ENCODE measurements at places on chromosomes 4 and X.

- peak; percentile 12 for DNase-seq
Observed at GRCh38 chr4:90357117-90357710, 230.0 kb downstream of the CCSER1 start.

DNA sequence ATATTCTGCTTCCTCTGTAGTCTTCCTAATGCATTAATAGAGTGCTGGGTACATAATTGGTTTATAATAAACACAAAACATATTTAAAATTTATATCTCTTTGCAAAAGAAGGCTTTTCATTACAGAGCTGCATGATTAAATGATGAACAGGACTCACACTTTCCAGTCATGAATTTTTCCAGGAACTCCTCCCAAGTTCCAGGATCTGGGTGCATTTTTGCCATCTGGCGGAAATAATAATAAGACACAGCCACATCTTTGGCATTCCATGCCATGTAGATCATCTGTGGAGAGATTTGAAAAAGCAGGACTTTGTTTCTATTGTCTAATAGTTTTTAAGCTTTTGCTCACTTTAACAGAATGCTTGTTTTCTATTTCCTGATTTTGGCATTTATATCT is 40.2 kb upstream of the SULT1B1 start:
- DNase-seq = no peak

GRCh38 chr4:185207466-185207865 is 1.9 kb upstream of the SNX25 start:
- DNase-seq = no peak

DNA sequence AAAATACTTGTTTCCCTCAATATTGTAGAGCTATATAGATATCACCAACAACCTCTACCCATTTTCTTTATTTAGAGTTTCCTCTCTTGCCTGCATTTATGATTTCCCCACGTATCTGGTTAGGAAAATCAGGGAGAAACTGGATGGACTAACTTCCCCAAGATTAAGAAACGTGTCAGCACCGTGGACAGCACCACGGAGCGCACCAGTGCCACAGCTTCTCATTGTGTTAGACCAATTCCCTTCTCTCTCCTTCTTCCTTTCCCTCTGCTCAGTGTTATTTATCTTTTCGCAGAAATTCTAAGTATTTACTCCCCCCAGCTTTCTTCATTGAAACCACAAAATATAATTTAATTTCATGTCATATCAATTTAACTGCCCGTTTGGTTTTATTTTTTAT is 568.6 kb upstream of the BOD1L1 start:
- peak; percentile 67 for DNase-seq

GRCh38 chr4:69116645-69117321 is 20.5 kb downstream of the UGT2B7 start:
- DNase-seq = no peak

GRCh38 chrX:133294126-133294525 is 76.0 kb upstream of the TFDP3 start:
- no peak for DNase-seq

- no peak for DNase-seq
Observed at GRCh38 chr4:39931441-39931901, 46.2 kb downstream of the PDS5A start.

DNA sequence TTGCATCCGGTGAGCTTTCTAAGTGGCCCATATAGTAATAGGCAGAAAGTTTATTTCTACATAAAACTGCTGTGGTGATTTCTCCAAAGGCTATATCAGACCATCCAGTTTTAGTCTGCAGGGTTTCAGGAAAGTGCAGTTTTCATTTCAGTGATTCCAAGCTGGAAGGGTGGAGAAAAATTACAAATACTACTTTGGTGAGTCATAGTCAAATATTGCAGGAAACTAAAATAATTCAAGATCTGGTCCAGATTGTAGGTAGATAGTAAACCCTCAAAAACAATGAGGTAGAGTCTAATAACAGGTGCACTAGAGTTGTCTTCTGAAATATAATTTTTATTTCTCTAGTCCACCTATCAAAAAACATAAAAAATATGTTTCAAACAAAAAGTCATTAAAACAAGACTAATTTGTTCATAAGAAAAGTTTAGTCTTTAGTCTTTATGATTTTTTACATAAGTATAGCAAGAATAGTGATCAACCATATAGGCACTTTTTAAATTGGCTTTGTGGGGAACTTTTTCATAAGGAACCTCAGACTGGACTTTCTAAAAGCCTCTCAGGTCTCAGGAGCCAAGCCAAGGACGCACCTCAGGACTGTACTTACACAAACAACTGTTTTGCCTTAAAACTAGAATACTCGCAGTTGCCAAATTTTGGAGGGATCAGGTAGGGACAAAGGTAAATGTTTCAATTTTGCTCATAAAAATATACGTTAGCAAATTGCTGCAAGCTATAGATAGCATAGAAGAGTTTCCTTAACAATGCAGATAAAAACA is 101.8 kb upstream of the TLR3 start:
- DNase-seq = no peak

DNA sequence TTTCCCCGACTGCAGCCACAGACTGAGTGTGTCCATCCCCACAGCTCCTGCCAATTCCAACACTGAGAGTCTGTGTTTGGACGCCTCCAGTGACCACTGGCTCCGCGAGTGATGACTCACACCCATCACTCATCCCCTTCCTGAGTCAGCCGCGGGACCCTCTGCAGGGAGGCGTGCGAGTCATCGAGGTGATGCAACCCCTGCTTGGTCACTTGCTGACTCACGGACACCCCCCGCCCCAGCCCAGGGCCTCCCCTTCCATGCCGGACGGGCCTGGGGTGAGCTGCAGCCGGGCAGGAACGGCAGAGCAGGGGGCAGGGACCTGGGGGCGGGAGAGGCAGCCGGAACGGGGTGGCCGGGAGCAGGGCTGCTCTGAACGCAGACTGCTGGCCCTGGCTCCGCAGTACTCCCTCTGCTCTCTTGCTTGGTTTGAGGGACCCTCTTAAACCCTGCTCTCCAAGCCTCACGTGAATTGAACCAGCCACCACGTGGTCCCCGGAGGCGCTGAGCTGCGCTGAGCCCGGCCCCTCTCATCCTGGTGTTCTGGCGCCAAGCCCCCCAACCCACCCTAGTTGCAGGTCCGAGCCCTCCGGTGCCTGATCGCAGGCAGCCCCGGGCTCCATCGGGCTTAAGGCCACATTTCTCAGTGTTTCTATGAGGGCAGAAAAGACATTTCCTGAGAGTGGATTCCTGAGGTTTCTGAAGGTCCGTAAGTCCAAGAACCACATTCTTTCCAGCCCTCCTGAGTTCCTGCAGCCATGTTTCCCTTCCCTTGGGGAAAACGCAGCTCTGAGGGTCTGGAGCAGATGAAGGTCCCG is 32.4 kb downstream of the FGFRL1 start:
- DNase-seq = peak; percentile 99

- DNase-seq = no peak
Observed at GRCh38 chr4:140156529-140157171, 2.7 kb upstream of the MAML3 start.

GRCh38 chr4:7297374-7297773 is 105.0 kb downstream of the SORCS2 start:
- DNase-seq = no peak

DNA sequence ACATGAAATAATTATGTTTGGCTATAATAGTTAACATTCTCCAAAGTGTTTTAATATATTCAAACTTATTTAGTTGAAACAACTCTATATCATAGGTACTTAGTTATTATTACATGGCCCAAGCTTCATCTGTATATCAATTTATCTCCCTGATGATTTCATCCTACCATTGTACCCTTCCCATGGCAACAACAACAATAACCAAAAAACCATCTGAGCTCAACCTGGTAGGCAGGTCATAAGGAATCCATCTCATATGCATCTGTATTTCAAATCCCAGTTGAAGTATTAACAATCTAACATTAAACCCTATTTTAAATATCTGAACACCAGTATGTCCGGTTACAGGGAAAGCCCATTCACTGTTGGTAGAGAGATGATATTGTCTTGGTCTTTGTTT is 33.1 kb upstream of the SLC7A11 start:
- no peak for DNase-seq

DNA sequence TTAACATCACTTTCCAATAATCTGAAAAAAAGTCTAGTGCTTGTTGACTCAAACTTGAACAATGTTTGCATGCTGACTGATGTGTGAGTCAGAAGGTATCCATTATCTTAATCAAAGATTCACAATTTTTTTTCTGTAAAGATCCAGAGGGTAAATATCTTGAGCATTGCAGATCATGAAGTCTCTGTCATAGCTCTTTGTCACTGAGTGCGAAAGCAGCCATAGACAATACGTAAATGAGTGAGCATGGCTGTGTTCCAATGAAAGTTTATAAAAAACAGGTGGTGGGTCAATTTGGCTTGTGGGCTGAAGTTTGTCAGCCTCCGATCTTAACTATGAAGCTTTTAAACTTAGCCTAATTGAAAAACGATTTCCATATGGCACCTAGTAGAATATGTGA is 37.7 kb downstream of the NHS start:
- DNase-seq = peak; percentile 81
